ENCODE measurements at places on chromosomes 13 and 19.
A peak's percentile ranks its signal among the peaks of the same experiment; 100 is the strongest.

GRCh38 chr19:32802840-32803239, 66.7 kb downstream of the SLC7A9 start:
- DNase-seq: no peak

GRCh38 chr19:32971012-32971595, 654 bp downstream of the CEP89 start:
- DNase-seq: no peak

GRCh38 chr19:48671446-48671995, 1.3 kb downstream of the NTN5 start:
- DNase-seq: no peak

DNA sequence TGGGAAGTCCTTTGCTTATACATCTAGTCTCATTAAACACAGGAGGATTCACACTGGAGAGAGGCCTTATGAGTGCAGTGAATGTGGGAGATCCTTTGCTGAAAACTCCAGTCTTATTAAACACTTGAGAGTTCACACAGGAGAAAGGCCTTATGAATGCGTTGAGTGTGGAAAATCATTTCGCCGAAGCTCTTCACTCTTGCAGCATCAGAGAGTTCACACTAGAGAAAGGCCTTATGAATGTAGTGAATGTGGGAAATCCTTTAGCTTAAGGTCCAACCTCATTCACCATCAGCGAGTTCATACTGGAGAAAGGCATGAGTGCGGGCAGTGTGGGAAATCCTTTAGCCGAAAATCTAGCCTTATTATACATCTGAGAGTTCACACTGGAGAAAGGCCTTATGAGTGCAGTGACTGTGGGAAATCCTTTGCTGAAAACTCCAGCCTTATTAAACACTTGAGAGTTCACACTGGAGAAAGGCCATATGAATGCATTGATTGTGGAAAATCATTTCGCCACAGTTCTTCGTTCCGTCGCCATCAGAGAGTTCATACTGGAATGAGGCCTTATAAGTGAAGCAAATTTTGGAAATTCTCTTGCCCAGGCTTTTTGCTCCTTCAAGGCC, 9.9 kb downstream of the ZNF586 start:
- no peak for DNase-seq

GRCh38 chr19:16337809-16338469, 13.3 kb downstream of the KLF2 start:
- no peak for DNase-seq

DNA sequence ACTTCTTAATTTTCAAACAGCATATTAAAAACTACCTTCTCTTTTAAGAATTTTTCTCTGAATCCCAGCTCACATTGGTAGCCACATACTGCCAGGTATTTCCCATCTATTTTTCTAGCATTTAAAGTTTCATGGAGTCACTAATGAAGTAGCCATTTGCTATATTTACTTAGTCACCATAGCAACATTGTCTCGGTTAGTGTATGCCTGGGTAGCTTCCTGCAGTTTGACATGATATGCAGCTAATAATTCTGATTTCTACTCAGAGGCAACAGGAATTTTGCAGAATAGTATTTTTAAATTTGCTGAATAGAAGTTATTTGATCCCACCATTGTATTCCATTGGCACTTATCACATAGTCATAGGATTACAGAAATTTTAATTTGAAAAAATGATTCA, 30.9 kb upstream of the KCTD4 start:
- no peak for DNase-seq

- no peak for DNase-seq
Measured at GRCh38 chr19:38034492-38034860, 127.5 kb downstream of the SIPA1L3 start.

GRCh38 chr13:43688227-43688907, 98.4 kb downstream of the ENOX1 start:
- no peak for DNase-seq

- no peak for DNase-seq
Measured at GRCh38 chr13:23966691-23967615, 69.7 kb upstream of the C1QTNF9B start.

GRCh38 chr13:25971047-25971446, 80.8 kb downstream of the SHISA2 start:
- no peak for DNase-seq

- no peak for DNase-seq
Measured at GRCh38 chr19:1629256-1629808, 23.1 kb downstream of the TCF3 start.

DNA sequence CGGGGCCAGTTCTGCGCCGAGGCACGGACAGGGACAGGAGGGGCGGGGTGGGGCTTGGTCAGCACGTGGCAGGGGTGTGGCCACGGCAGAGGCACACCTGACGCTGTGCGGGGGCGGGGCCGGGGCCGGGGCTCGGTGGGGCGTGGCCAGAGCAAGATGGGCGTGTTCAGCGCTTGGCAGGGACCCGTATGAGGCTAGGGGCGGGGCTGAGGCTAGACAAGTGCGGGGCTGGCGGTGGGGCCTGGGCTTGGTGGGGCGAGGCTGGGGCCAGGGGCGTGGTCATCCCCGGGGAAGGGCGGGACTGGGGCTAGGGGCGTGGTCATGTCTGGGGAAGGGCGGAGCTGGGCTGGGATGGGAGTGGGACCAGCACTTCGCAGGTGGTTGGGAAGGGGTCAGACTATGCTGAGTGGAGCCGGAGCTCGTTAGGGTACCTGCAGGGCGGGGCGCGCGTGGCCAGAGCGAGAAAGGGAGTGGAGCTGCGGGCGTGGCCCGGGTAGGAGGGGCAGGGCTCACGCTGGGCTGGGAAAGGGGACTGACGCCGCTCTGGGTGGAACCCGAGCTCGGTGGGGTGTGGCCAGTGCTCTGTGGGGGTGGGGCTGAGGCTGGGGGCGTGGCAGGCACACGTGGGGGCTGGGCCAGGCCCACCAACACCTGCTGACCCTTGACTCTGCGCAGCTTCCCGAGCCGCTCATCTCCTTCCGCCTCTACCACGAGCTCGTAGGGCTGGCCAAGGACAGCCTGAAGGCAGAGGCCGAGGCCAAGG, 12.8 kb downstream of the POLR2E start:
- peak; percentile 79 for DNase-seq

DNA sequence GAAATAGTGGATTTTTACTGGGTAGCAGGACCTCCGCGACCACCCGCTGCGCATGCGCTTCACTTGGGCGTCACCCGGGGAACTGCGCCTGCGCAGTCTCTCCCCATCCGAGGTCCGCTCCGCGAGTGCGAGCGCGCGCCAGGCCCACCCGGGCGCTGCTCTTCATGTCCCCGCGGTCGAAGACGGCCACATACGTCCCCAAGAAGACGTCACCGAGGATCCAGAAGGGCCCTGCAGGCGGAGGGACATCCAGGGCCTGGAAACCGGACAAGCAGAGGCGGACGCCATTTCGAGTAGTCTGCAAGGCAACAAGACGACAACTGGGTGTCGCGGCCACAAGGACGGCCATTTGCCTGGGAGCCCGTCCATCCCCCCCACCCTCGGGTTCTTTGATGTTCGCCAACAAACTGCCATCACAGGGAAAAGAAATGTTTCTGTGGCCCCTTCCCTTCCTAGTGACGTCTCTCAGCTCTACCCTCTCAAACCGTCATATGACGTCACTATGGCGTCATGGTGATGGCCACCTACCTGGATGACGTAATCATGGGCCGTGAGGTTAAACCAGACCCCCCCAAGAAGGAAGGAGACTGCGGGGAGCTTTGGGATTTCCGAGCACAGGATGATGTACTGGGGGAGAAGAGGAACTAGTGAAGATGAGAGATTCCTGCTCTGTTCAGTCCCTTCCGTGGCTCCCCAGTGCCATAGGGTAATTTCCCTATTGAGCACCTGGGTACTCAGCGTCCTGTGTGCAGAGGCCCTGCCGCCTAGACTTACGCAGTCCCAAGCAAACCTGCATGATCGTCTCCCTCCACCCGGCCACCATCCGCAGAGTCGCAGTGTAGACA, 6.7 kb downstream of the NAPSA start:
- peak; percentile 62 for DNase-seq

DNA sequence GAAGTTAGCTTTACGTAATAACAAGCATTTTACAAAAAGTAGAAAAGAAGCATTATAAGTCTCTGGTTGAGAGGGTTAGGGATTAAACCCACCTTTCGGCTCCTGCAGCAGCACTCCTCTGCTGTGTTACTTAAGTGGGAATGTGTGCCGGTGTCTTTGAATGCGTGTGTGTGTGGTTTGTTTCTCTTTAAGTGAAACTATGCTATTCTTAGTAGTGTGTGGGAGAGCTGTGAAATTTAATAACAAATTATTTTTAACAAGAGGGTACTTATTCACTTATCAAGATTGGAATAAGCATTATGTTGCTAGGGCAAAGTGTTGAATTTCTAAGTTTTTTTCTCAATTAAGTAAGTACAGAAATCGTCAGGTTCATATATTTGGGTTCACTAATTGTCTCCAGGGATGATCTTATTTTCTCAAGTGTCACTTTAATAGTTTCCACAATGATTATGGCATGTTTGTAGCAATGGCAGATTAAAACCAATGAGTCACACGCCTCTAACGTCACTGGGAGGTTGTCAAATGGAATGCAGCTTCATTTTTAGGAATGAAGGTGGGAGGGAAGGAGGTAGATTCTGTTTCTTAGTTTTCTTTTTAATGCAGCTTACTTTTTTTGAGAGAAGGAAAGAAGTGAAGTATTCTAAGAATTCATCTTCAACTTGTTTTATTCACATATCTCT, 151.3 kb downstream of the LMO7 start:
- no peak for DNase-seq

- DNase-seq: no peak
Measured at GRCh38 chr19:17968362-17968761, 1.5 kb downstream of the KCNN1 start.

DNA sequence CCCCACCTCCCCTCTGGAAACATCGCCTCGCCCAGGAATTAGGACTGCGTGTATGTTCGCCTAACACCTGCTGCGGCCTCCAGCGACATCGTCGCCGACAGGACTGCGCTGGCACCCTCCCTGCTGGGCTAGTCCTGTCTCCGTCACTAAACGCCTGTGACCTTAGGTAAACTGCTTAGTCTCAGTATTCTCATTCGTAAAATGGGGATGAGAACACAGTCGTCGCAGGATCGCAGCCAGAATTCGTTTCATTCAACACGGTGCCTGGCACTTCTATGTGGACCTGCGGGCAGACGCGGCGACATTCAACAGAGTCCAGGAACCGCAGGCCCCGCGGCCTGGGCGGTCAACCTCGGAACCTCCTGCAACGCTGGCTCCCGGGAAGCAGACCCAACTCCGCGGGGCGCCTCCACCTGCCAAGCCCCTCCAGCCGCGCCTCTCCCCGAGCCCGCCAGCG, 485 bp downstream of the CRYL1 start:
- no peak for DNase-seq

DNA sequence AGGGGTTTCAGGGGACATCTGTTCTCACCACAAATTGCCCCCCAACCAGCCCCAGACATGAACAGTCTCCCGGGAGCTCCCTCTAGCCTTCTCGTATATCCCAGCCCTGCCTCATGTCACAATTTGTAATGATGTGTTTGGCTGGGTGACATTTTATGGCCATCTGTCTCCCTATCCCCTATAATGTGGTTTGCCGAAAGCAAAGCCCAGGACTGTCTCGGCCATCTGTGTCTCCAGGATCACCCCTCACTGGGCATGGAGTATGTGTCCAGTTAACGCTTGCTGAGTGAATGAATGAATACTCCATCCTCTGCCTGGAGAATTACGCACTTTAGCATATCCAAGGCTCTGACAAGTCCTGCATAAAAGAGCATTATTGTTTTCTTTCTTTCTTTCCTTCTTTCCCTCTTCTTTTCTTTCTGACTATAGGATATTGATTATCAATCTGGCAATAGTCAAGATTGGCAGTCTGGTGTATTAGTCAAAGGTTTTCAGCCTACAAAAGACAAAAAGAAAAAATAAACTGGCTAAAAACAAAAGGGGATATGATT, 15.1 kb downstream of the HPN start:
- DNase-seq: no peak

GRCh38 chr13:112113348-112113747, 46.4 kb downstream of the SOX1 start:
- no peak for DNase-seq

DNA sequence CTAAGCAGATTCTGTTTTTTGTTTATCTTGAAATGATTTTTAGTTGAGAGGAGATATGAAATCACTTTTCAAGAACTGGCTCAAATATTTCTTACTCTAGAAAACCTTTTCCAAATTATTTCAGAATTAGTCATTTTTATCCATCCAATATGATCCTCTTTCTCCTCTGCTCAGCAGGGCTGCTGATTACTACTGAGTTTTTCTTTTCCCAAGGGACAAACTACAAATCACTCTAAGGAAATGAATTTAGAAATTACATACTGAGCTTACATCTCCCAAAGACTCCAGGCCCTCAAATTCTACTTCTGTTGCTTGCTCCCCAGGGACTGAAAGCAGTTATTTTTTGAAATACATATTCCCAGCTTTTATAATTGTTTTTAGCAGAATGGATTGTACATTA, 87.4 kb upstream of the UFM1 start:
- DNase-seq: no peak

GRCh38 chr13:48731957-48732569, 78.3 kb downstream of the CYSLTR2 start:
- peak; percentile 11 for DNase-seq

DNA sequence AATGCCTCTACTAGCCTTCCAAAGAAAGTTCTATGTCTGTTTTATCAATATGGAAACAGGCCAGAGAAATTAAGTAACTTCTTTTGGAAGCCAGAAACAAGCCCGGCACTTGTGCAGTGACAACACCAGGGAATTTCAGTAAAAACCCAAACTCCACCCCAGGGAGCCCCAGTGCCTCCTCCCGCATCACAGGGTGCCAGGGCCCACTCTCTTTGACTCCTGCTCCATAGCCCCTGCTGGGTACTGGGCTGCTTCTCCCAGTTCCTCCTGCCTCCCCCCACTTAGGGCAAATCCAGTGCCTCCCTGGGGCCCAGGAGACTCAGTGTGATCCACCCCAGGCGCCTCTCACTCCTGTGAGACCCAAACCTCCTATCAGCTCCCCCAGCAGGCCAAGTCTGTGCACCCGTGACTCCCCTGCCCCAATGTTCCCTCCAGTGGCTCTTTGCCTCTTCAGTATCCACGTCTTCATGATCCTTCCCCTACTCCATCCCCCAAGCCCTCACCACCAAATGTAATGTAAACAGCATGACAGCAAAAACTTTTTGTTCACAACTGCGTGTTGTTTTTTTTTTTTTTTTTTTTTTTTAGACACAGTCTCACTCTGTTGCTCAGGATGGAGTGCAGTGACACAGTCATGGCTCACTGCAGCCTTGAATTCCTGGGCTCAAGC, 2.3 kb upstream of the FFAR3 start:
- no peak for DNase-seq

DNA sequence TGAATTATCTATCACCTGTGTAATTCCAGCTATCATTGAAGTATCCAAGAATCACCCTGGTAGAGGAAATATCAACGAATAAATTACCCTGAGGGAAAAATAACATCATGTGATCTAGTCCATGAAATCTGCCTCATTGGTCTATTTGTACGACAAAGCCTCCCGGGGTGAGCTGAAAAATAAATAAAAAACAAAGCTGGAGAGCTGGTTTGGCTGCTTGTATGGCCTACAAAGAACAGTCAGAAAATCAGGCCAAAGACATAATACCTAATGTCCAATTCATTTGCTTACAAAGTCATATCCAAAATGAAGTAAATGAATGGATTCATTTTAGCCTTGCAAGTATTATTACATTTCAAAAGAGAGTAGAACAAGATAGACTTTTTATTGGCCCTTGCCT, 449.9 kb downstream of the KLF12 start:
- DNase-seq: no peak
